ENCODE measurements at places on chromosomes 1 and 21.

DNA sequence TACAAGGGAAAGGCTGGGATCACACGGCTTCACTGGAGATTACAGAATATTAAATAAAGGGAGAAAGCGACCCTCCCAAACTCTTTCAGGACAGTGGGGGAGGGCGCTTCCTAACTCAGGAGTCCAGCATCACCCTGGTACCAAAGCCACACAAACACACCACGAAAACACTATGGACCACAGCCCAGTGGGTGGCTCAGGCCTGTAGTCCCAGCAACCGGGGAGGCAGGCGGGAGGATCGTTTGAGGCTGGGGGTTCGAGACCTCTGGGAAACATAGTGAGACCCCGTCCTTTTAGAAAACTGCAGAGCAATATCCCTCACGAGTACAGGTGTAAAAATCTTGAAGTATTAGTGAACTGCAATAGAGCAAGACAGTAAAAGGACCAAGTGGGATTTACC is 16.0 kb downstream of the TRIM11 start:
- no peak for DNase-seq

- DNase-seq = no peak
Measured at GRCh38 chr1:244139655-244140054, 88.6 kb downstream of the ZBTB18 start.

GRCh38 chr1:6586404-6586816 is 6.6 kb downstream of the ZBTB48 start:
- no peak for DNase-seq

DNA sequence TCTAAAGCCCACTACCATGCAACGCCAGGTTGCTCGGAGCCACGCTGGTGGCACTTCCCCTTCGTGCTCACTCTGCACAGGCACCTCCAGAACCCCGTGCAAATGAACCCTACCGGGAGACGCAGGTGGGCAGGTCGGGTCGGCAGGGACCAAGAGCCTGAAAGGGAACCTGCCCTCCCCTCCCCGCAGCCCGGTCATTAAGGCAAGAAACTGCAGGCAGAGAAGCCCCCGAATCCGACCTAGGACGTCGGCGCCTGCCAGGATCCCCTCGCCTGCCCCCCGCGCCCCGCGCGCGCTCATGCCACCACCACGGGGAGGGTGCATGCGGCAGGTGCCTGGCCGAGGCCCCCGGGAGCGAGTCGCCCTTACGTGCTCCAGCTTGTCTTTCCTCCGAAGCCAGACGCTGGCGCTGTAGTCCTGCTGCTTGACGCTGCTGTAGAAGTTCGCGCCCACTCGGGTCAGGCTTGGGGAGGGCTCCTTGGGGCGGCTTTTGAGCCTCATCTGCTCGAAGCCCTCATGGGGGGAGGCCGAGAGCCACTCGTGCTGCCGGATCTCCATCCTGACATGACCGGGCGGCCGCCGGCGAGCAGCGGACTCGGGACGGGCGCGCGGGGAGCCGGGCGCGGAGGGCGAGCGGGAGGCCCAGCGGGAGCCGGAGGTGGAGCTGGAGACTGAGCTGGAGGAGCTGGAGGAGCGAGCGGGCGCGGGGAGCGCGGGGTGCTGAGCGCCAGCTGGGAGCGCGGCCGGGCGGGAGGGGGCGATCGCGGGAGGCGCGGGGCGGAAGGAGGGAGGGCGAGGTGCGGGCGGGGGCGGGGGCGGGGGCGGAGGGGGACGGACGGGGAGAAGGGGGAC is 552 bp downstream of the PLD5 start:
- no peak for DNase-seq

- no peak for DNase-seq
Measured at GRCh38 chr1:231676487-231676886, 49.9 kb downstream of the DISC1 start.

All from effector memory CD8-positive, alpha-beta T cell (primary cell).